ENCODE measurements at places on chromosomes 6 and 20.

DNA sequence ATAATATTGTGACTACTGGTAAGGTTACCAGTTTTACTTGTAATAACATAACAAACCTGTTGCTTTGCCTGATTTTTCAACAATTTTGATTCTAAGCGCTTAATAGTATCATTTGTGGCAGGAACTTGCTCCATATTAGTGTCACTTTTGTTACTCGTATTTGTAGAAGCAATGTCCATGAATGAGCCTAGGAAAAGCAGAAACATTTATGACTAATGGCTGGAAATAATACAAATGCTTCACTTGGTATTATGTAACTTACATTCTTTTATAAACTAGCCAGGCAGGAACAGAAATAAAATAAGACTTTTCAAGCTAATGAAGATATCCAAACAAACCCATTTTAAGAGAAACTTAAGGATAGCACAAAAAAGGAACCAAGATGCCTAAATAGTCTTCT lies 38.9 kb downstream of the MAP3K7 start:
- DNase-seq = no peak

GRCh38 chr20:43508106-43508505 lies 609 bp downstream of the L3MBTL1 start:
- DNase-seq = peak; percentile 79

- peak; percentile 68 for DNase-seq
Measured at GRCh38 chr6:43669922-43670622, 17.5 kb downstream of the MRPS18A start.

GRCh38 chr6:13256266-13257001 lies 71.9 kb downstream of the TBC1D7 start:
- DNase-seq = no peak

GRCh38 chr6:81820980-81821379 lies 68.5 kb upstream of the TENT5A start:
- no peak for DNase-seq

GRCh38 chr6:114087496-114087895 lies 116.5 kb upstream of the HDAC2 start:
- DNase-seq = no peak

DNA sequence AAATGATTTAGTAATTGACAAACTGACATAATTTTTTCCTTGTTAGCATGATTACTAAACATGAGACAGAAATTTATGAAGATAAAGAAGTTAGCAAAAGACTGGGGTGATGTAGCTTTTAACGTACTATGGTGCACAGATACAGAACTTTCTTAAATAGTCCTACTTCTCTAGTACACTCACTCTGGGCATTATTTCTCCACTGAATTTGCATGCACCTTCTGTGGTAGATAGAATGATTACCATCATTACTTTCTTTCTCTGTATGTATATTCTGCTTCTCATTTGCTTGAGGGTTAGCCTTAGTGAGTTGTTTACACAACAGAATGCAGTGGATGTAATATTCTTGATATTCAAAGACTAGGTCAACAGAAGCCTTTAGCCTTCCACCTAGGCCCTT lies 173.1 kb upstream of the EPHA7 start:
- no peak for DNase-seq

GRCh38 chr20:41697861-41698559 lies 79.8 kb upstream of the CHD6 start:
- DNase-seq = peak; percentile 65
